ENCODE measurements at places on chromosomes 2 and 18.

DNA sequence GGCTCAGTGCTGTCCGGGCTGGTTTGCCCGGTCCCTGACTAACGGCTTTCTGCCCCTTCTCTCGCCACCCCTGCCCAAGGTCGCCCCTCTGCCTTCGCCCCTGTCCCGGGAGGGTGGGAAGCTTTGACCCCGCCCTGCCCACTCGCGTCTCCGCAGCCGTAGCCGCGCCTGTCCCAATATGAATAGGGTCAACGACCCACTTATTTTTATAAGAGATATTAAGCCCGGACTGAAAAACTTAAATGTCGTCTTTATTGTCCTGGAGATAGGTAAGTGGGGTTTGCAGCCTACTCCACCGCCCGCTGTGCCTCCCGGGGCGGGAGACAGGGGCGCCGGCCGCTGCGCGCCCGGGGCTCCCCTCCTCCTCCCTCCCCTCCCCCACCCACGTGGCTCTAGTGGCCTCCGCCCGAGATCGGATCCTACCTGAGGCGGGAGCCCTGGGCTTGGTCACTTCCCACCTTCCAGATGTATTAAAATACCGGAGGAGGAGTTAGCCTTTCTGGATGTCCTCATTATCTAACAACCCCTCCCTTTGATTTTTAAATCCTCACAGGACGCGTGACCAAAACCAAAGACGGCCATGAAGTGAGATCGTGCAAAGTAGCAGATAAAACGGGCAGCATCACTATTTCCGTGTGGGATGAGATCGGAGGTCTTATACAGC is 633 bp downstream of the NABP1 start:
- DNase-seq: peak; percentile 68

DNA sequence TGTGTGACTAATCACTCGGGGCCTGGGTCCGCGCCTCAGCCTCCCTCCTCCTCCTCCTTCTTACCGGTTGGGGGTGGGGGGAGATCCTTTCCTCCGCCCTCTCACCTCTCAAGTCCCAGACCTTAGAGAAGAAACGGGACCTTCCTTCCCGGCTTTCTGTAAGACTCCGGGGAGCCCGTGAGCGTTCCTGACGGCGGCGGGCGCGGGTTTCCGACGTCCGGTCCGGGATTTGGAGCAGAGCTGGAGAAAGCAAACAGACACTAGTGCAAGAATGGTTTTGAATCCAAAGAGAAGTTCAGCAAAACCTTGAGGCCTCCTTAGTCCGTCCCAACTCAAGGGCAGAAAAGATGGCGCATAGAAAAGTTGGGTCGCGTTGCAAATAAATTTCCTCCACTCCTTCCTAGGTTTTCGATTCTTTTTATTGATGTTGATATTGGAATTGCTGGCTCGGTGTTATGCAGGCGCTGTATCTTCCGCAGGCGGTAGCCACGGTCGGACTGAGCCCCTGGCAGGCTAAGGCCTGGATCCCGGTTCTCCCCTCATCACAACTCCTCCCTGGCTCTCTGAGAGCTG is 2.0 kb downstream of the DLX1 start:
- DNase-seq: no peak

DNA sequence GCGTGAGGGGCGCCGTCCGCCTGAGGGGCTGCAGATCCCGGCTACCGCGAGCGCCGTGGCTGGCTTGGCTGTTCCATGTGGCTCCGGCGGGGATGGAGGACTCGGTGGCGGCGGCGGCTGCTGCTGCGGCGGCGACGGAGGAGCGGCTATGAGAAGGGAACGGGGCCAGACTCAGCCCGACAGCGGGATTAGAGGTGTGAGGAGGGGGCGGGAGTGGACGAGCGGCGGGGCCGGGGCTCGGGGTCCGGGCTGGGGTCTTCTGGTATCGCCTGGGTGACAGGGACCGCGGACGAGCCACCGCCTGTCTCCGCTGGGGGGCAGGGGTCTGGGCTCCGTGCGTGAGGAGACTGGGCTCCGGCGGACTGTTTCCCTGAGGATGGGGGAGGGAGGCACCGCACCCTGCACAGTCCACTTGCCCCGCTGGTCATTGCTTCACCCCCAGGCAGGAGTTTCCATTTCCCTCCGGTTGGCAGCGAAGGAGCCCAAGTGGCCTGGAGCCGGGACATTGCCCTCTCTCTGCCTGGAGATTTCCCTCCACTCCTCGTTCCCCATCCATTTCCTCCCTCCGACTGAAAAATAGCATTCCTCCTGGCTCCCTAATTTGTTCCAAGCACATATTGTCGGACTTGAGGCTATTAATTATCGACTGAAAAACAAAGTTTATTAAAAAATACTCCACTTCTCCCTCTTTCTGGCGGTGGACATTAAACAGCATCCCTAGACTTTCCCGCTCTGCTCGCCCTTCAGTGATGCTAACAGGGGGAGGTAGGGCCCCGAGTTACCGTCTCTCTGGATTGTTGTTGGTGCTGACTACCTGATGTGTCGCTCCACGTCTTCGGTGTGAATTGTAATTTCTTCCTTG is 577 bp downstream of the EHBP1 start:
- DNase-seq: peak; percentile 32

DNA sequence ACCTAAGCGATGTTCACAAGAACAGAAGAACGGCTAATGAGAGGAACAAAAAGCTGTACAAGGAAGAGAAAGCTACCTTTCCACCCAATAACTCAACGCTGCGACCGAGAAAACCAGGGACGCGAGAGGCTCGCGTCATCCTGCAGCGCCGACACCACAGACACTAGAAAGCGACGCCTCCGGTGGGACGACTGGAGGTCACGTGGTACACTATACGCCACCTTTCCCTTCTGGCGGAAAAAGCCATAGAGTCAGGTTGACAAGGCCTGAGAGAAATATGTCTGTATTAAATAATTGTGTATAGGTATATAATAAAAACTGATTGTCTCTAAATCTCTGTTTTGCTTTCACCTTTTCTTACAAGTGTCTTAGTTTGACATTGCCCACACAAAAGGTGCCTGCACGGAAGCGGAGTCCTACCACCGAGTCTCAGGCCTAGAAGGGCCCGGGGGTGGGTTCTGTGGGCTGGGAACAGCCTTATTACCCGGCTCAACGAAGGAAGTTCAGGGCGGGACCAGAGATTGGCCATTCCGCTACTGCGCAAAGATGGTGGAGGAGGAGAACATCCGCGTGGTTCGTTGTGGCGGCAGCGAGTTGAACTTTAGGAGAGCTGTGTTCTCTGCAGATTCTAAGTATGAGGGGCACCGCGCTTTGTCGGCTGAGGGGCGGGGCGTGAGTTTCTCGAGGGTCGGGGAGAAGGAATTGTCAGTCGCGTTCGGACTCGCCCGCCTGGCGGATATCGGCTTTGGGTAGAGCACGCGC is at the start of gene WDR75:
WDR75 (plus strand) TSS at position 528 of the 762 bp plus-strand sequence; CDS start at position 547, 19 bp downstream.
- DNase-seq: peak; percentile 92

DNA sequence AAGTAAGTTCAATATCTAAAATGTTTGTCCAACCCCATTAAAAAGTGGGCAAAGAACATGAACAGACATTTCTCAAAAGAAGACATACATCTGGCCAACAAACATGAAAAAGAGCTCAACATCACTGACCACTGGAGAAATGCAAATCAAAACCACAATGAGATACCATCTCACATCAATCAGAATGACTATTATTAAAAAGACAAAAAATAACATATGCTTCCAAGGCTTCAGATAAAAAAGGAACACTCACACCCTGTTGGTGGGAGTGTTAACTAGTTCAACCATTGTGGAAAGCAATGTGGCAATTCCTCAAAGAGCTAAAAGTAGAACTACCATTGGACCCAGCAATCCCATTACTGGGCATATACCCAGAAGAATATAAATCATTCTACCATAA is 931.1 kb downstream of the LRP1B start:
- DNase-seq: no peak

DNA sequence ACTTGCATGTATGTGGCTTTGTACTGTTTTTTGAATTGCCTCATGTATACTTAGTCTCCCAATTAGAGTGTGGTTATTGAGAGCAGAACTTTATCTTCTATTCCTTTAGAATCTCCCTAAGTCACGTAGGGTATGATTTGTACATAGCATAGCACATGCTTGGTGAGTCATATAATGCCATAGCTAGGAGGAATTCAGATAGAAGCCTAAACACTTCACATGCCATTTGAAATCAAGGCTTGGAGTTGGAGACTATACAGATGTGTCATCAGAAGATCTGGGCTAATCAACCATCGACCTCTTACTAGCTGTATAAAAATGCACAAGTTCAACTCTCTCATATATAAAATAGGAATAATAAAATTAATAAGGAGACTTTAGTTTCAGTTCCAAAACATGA is 222.6 kb upstream of the ST6GAL2 start:
- no peak for DNase-seq

DNA sequence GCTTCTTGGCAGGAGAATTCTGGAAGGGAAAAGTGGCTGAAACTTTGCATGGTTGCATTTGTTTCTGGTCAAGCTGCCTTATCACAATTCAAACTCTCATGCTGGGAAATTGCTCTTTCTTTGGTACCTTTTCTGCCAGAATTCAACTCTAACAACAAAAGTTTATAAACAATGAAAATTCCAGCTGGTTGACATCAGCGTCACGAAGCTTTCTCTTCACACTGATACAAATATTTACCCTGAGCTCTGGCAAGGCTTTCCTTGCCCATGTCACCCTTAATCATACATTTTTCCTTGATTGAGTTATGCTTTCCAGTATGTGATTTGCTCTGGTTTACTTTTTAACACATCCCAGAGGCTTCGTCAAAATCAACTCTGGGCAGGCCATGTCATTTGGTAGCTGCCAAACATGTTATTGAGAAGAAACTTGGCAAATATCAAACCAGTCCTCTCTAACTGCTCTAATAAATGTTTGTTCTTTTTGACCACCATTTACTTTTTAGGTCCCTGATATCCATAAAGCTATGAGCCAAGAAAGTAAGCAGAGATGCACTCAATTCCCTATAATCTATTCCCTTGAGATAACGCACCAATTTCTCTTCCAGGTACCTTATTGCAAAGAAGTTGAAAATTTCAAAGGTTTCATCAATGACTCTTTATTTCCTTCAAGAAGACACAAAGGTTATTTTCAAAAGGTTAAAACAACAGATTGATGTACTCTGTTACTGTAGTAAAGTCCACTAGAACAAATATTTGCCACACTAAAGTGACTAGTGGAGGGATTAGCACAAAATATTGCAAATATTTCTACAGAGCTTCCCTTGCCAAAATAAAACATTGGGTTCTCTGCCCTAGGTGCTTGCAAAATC is 1241.1 kb upstream of the ZEB2 start:
- no peak for DNase-seq

- no peak for DNase-seq
These were observed 34.4 kb upstream of the RAPGEF4 start for GRCh38 chr2:172701250-172701649.

DNA sequence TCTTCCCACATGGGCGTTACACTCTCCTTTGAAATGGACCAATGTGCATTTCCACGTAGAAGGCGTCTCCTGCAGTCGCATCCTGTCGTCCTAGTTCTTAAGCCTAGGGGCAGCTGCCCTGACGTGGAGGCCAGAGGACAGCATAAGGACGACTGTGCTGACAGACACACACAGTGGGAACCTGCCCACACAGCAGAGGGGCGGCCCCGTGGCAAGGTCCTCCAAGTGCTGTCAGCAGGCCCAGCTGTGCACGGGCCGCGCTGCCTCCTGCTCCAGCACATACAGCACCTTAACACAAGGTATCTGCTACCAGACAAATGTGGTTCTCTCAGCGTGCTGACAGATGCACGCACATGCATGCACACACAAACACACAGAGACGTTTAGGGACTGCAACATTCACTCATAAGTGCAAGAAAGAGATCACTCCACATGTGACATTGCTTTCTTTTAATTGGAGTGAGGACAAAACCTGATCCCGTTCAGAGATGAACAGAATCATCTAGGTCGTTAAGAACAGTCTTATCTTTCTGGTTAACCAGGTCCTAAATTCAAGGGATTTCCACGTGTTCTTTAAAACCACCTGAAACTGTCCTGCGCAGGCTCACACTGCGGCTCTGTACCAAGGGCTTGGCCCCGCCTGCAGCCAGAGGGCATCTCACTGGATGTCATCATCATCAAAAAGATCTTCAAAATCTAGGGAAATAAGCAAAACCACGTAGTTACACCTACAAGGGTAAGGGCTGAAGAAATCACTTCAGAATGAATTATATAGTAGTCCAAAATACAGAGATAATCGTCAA is 5.5 kb downstream of the COPS9 start:
- no peak for DNase-seq

GRCh38 chr2:57937456-57937855 is 109.2 kb upstream of the VRK2 start:
- DNase-seq: no peak

- DNase-seq: no peak
These were observed 127.8 kb downstream of the AGPS start for GRCh38 chr2:177520324-177520723.

GRCh38 chr18:35334821-35335220 is 9.4 kb downstream of the ZNF24 start:
- DNase-seq: no peak
